ENCODE measurements at places on chromosomes 5 and 9.

- no peak for DNase-seq
These were observed 2372.2 kb upstream of the WWC1 start for GRCh38 chr5:165919196-165919595.

DNA sequence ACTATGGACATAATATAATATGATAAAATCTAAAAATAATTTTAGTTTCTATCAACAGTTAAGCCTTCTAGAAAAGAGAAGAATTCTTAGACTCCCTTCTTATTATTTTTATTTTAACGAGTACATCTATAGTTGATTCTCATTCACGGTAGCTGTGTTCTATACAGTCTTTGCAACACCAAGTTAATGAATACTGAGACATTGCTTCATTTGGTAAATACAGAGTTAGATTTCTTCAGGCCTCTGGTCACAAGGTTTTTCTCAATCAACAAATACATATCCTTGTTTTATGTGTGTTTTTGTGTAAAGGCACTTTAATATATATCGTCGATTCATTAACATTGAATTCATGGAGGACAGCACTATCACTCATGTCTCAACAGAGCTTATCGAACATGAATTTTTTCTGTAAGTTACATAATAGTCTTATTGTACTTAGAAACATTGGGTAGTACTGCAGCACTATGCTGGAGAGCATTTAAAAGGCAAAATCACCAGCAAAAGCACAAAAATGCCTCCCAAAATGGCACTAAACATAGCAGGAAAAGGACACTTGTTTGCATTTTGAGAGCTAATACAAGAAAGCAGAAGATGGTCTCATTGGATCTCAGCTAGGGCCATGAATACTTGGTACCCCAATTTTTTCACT is 239.0 kb downstream of the FGF10 start:
- DNase-seq: no peak

DNA sequence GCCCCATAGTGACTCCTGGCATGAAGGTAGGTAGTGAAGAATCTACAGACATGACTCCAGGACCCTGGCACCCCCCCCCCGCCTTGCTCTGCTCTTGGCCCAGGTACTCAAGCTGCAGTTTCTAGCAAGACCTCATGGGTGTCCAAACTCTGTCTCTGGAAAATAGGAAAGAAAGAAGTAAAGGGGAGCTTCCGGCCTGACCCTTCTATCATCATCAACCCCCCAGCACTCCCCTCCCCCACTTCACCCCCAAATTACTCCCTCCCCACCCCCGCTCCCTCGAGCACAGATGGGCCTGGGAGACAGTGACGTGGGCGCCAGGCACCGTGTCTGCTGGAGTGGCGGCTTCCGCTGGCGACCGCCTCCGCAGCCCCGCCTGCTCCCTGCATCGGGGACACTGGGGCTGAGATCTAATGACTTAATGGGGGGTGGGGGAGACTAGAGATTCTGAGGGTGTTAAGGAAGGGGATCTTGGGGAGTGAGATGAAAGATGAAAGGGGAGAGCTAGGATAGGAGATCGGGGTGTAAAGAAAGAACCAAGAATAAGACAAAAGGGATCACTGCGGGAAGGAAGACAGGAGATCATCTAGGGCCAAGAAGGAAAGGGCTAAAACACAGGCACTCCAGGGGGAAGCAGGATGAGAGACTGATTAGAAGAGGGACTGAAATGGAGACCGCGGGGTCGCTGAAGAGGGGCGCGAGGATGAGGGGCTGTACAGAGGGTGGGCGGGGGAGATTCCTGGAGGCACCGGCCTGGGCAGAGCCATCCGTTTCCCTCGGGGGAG is 1.1 kb upstream of the DNAJB5 start:
- DNase-seq: no peak

DNA sequence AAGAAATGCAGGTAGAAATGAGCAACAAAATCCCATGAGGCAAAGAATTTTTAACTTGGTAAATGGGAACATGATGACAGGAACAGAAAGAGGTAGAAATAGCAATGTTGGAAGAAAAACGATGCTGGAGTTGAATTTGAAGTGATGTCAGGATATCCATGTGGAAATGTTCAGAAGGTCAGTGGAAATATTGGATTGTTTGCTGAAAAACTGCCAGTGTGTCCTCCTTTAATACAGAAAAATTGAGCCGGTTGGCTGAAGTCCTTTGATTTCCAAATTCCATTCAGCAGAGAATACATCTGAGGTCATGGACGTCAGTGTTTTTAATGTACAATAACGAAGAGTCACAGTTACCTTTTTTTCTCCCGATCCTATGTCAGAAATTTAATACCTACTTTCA is 110.0 kb upstream of the DMAC1 start:
- DNase-seq: no peak

DNA sequence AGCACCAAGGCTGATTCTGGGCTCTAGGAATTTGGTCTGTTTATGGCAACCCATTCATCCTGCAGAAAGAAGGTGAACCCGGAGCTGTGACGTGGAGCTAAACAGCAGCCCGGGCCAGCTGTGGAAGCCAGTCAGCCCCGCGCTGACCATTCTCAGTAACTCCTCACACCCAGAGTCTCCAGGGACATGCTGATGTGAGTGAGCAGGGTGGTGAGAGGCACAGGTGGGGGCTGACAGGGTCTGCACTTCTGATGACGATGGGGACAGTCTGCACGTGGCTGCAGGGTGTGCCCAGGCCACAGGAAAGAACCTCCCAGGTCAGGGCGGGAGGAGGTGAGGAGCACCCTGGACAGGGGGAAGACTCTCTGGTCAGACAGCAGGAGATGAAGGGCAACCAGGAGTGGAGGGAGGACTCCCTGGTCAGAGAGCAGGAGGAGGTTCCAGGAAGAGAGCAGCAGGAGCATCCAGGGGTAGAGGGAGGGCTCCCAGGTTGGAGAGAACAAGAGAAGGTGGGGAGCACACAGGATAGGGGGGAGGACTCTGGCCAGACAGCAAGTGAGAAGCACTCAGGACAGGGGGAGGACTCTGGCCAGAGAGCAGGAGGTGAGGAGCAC is 26.1 kb upstream of the SLC6A3 start:
- DNase-seq: no peak

DNA sequence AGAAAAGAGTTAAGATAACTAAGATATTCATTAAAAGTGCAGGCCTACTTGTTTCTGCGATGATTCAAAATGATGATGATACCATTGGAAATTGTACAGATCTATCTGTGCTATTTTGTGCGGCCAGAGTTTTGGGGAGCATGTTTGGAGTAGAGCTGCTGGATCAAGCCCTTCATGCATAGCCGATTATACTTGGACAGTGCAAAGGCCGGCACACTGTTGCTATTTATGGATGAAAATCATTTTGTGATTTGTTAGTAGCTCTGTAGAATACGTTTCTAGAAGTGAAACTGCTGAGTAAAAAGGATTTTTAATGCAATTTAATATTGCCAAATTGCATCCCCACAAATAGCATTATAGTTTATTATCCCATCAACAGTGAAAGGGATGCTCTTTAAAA is 82.1 kb upstream of the NMUR2 start:
- DNase-seq: no peak

- DNase-seq: no peak
These were observed 44.9 kb downstream of the SHB start for GRCh38 chr9:38024036-38024681.

GRCh38 chr5:138605254-138605972 is 30.2 kb upstream of the HSPA9 start:
- no peak for DNase-seq

DNA sequence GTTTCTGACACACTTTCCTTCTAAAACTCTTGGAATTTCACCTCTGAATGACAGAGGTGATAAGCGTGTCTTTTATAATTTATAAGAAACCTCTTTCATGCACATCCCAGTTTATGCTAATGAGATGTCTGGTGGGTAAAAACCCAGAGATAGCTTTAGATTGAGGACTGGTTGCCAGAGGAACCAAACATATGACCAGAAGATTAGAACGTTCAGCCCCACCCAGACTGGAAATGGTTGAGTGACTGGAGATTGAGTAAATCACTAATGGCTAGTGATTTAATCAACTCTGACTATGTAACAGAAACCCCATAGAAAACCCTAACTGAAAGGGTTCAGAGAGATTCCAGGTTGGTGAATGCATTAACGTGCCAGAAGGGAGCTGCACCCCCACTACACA is 69.2 kb downstream of the CDH18 start:
- DNase-seq: no peak

DNA sequence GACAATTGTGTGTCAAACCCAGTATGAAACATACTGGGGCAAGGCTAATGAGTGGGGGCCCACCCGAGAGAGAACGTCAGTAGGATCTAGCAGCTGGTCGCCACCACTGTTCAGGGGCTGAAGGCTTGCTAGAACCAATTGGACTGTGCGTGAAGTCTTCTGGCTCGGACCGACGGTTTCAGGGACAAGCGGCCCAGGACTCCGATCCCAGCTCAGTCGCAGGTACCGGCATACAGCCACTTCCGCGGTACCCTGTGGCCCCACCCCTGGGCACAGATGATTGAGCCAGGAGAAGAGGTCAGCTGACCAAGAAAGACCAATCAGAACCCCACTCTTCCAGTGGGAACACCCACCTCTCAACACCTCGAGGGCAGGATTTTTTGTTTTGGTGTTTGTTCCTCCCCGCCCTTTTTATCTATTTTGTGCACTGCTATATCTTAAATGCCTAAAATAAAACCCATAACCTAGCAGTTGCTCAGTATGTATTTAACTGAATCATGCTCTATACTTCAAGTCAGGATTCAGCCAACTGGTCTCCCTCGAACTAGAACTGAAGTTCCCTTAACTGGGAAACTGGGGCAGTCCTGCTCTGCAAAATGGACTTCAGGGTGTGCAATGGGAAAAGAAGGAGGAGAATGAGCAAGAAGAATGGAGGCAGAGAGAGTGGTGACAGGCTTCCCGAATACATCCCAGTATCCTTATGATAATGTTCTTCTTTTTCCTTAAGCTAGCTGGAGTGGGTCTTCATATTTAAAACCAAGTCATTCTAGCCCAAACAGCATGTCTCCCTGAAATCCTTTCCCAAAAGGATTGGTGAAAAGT is 21.1 kb upstream of the CPEB4 start:
- no peak for DNase-seq

DNA sequence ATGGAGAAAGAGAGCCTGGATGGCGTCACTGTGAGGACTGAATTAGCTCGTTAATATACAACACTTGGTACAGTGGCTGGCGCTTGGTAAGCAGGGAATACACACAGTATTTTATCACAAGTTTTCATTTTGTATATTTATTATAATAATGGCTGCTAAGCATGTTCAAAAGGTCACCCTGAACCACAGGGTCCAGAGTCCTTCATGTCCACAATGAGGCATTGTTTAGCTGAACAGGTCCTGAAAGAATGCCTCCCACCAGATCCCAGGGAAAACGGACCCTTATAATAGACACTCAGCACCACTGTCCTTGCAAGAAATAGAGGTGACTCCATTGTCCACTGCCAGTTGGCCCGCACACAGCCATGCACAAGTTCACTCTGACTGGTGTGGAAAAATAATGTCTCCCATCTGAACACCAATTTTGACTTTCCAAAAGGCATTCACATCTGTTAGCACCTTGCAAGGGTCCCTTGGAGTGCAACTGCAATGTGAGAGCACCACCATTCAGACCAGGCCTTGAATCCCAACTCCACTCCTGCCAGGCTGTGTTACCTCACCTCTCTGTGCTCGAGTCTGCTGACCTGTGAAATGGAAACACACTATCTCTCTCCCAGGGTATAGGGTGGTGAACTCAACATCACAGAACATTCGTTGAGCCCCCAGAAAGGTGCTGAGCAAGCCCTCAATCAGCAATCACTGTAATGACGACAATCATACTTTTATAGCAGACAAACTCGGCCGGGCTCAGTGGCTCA is 3.9 kb downstream of the VDAC1 start:
- no peak for DNase-seq

- no peak for DNase-seq
These were observed 5.5 kb downstream of the MRNIP start for GRCh38 chr5:179852993-179853547.

GRCh38 chr9:124267271-124267807 is 9.6 kb downstream of the NEK6 start:
- no peak for DNase-seq

GRCh38 chr5:14405706-14406553 is 175.7 kb upstream of the OTULINL start:
- DNase-seq: no peak

DNA sequence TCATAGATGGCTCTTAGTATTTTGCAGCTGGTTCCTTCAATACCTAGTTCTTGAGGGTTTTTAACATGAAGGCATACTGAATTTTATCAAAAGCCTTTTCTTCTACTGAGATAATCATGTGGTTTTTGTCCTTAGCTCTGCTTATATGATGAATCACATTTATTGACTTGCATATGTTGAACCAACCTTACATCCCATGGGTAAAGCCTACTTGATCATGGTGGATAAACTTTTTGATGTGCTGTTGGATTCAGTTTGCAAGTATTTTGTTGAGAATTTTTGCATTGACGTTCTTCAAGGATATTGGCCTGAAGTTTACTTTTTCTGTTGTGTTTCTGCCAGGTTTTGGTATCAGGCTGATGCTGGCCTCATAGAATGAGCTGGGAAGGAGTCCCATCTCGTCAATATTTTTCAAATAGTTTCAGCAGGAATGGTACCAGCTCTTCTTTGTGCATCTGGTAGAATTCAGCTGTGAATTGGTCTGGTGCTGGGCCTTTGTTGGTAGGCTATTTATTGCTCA is 49.7 kb downstream of the YIPF5 start:
- no peak for DNase-seq

DNA sequence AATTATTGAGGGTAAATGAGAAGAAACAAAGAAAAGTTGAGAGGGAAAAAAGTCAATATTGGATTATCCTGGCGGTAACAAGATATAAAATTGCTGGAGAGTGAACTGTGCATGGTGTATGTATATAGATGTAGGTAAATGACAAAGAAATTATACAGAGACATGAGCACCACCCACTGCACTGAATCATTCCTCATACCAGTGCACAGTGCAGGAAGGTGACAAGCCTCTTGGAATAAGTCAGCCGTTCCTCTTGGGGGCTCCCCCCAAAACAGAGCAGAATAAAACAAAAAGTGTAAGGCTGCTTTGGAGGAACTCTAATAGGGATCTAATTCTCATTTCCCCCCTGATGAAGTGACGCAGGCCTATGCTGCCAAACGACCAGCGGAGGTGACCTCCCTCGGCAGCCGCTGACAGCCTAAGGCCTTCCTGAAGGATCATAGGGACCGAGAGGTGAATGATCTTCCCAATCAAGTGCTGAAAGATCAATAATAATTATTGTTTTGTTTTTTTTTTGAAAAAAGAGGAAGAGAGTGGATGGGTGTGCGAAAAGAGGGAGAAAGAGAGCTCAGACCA is 245.0 kb downstream of the PSAT1 start:
- DNase-seq: no peak

DNA sequence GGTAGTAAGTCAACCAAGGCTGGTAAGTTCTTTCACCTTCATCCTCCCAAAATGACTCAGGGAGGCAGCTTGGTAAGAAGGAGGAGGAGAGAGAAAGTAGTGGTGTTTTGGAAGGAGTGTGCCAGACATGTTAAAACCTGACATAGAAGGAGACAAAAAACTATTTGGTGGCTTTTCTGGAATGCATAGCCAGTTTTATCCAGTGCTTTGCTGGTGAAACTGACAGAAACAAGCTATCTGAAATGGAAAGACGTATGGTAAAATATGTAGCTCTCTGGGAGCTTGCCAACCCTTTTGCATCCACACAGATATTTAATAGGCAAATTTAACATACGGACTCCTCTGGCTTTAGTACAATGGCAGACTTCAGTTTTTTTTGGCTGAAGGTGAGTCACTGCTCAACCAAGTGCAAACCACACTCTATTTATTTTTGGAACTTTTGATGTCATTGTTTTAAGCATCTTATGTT is 45.4 kb downstream of the RAB14 start:
- no peak for DNase-seq

GRCh38 chr9:89436963-89437625 is 60.8 kb downstream of the SEMA4D start:
- no peak for DNase-seq
